Activated CD4-positive, alpha-beta memory T cell treated with anti-CD3 and anti-CD28 coated beads, Interleukin-2, amount 10 ng/mL, durations not matched to agents 7 days and 5 days (primary cell): ENCODE measurements at places on chromosomes 11 and 22.

DNA sequence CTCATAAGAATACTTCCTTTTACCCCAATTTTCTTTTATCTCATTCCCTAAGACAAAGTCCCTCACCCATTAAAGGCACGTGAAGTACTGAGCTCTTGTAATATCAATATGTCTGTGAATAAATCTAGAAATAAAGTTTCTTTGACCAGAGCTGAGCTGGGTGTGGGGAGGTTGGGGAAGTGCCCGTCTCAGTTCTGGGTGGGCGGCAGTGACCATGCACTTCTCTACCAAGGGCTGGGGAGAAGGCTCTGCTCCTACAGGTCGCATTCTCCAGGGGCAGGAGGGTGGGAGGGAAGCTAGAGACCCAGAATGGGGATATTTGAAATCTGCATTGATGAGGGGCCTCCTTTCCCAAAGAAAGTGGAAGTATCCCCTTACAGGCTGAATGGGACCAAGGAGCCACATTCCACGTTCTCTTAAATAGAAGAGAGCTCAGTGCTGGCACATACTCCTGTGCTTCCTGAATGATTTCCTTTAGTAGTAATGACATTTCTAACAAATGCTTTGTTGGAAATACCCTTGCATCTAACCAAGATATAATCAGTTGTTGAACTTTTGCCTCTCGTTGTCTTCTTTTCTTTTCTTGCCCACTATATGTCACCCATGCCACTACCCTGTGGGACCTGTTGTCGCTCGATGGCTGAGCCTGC is 16.1 kb downstream of the RBX1 start:
- no peak overlapping the region for H3K4me3 ChIP-seq
- H3K27me3 ChIP-seq = no peaks in the 10 kb centered on the region

- H3K4me3 ChIP-seq = no peak overlapping the region
- H3K36me3 ChIP-seq = no peaks in the 10 kb centered on the region
- peaks cover 21% of the 10 kb centered on the region for H3K4me1 ChIP-seq
- H3K27me3 ChIP-seq = peaks cover 26% of the 10 kb centered on the region
Measured at GRCh38 chr11:10289765-10290380, 4.1 kb downstream of the SBF2 start.

GRCh38 chr11:76334826-76335389 is 46.0 kb downstream of the THAP12 start:
- peaks cover 23% of the 10 kb centered on the region for H3K4me1 ChIP-seq
- DNase-seq = no peak
- H3K27me3 ChIP-seq = no peaks in the 10 kb centered on the region
- H3K4me3 ChIP-seq = no peak overlapping the region
- H3K36me3 ChIP-seq = peaks cover 10% of the 10 kb centered on the region
- no peak overlapping the region for H3K27ac ChIP-seq

GRCh38 chr11:73244589-73245240 is 26.6 kb downstream of the P2RY2 start:
- no peak overlapping the region for H3K27ac ChIP-seq
- DNase-seq = no peak
- peaks cover 9% of the 10 kb centered on the region for H3K4me1 ChIP-seq
- H3K36me3 ChIP-seq = no peaks in the 10 kb centered on the region

DNA sequence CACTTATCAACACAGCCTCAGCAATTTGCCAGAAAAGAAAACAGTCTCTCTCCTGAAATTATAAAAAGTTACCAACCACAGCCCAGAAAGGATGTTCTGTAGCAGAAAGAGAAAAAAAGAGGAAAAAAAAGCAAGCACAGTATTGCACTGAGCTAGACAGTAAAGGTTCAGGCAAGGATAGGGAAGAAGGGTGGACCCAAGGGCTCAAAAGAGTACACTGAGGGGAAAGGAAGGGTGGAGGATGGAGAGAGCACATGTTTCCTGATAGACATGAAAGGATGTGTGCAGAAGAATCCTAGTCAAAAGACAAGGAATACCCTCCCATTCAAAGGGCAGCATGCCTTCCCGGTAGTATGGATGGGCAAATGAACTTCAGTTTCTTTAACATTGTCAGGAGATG is 59.1 kb downstream of the RRAS2 start:
- no peak overlapping the region for H3K27ac ChIP-seq
- no peak for DNase-seq
- H3K36me3 ChIP-seq = peaks cover 9% of the 10 kb centered on the region
- H3K4me1 ChIP-seq = peaks cover 19% of the 10 kb centered on the region
